ENCODE measurements at places on chromosomes 6 and 20. TPM values are rescaled to one million over a fixed set of nuclear protein-coding genes. Genes with fewer than 3 reads are reported as not detected.

DNA sequence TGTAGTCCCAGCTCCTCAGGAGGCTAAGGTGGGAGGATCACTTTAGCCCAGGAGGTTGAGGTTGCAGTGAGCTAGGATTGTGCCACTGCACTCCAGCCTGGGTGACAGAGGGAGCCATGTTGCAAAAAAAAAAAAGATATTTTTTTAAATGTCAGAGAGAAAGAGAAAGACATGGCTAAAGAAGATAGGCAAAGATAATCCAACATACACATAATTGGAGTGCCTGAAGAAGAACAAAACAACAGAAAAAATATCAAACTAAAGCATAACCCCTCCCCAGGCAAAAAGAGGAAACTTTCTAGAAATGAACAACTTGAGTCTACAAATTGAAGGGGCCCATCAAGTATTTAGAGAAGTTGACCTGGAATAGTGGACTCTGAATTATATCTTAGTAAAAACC lies 14.0 kb upstream of the GRM4 start:
- no peak for DNase-seq

The BPIFA1 gene
- polyA plus RNA-seq, result 6.0 TPM

DNA sequence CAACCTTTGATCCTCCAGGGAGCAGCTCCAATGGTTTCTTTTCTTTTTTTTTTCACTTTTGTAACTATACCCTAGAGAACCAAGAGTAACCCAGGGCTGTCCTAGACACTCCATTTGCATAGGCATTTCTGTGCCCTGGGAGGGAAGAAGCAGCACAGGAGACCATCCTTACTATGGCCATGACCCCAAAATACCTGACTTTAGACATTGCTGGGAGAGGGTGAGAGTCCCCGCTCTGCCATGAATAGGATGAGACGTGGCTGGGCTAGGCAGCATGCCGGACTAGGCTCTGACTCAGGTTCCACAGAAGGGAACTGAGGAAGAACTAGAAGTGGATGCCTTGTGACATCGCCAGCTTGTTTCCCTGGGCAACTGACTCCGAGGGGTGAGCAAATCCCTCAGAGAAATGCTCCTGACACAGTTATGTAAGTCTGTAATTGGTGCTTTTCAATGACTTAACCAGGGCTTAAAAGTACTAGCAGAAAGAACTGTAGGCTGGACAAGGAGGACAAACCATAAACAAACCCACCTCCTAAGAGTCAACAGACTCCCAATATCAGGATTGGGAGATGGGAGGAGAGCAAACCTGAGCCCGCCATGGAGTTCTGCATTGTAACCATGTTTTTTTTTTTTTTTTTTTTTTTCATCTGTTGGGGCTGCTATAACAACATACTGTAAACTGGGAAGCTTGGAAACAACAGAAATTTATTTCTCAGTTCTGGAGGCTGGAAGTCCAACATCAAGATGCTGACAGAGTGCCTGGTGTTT lies 910 bp upstream of the ADTRP start:
- DNase-seq, result no peak

DNA sequence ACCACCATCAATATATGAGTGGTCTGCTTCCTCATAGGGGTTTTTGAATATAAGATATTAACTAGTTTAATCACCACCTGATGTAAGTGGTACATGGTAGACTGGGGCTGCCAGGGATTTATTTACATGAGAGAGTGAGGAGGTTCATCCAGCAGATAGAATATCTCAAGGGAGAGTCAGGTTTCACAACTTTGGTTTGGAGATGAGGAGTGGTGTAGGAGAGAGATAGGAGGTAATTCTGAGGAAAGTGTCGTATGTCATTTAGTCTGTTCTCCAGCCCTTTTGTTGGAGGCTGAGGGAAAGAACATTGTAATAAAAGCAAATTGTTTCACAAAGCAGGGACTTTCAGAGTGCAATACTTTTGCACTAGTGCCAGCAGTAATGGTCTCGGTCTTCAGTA lies 16.8 kb downstream of the L3MBTL3 start:
- DNase-seq, result no peak

DNA sequence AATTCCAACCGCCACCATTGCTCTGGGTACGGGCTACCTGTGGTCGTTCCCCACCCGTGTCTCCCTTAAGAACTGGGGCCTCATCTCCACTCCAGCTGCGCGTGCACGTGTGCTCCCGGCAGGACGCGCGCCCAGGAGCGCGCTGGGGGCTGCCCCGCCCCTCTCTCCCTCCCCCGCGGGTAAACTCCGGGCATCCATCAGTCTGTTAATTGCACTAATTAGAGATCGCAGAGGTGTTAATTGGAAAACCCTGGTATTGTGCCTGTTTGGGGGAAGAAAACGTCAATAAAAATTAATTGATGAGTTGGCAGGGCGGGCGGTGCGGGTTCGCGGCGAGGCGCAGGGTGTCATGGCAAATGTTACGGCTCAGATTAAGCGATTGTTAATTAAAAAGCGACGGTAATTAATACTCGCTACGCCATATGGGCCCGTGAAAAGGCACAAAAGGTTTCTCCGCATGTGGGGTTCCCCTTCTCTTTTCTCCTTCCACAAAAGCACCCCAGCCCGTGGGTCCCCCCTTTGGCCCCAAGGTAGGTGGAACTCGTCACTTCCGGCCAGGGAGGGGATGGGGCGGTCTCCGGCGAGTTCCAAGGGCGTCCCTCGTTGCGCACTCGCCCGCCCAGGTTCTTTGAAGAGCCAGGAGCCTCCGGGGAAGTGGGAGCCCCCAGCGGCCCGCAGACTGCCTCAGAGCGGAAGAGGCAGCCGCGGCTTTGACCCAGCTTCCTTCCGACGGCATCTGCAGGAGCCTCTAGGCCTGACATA lies 14.4 kb downstream of the FOXP4 start:
- DNase-seq, result no peak

DNA sequence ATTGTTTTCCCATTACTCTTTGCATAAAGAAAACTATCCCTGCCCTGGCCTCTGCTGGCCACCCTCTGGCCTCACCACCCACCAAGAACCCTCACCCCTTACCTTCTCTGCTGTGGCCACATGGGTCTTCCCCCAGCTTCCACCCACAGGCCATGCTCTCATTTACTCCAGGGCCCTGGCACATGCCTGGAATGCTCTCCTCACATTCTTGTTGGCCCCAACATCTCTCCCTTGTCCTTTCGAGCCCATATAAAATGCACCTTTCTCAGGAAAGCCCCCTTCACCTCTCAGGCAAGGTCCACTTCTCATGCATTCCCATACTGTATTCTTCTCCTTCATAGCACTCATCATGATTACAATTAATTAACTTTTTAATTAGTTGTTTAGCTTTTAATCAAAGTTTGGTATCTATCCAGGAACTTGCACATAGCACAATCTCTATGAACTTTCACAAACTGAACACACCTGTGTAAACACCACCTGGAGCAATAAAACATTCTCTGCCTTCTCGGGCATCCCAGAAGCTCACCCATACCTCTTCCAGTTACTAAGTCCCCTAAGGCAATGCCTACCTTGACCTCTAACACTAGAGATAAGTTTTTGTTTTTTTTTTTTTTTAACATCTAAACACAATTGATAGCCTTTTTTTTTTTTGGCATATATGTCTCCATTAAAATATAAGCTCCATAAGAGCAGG lies 617.2 kb downstream of the PTPRT start:
- DNase-seq, result no peak

DNA sequence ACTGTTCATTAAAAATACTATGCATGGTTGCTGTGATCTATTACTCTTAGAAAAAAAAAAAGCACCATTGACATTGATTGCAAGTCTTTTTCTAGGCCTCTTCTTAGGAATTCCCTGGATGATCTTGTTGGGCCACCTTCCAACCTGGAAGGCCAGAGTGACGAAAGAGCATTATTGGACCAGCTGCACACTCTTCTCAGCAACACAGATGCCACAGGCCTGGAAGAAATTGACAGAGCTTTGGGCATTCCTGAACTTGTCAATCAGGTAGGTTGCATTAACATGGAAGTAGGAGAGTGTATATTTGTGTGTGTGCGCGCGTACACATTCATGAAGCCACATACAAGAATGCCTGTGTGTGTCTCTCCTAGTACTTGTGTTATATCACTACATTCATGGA lies 140.4 kb downstream of the NCOA3 start:
- no peak for DNase-seq

- DNase-seq, result no peak
These were observed 167.5 kb downstream of the GPX5 start for GRCh38 chr6:28693033-28693750.

The VSX1 gene
- polyA plus RNA-seq, result 0.21 TPM

DNA sequence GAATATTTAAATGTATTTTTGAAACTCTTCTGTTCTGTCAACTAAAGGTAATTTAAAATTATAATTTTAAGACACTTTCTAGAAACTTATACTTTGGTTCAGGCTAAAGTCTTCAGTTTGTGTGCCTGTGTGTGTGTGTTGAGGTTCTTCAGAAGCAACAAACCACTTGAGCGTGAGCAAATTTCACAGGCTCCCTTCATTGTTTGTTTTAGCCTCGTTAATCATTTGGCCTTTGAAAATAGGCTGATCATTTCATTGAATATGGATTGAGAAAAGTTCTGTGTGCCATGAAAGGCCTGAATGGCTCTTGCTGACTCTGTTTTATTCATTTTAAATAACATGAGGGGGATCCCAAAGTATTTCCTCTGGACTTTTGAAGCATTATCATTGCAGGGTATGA lies 420.1 kb downstream of the CDKAL1 start:
- no peak for DNase-seq

- no peak for DNase-seq
These were observed 158.7 kb upstream of the PDE10A start for GRCh38 chr6:165821754-165822153.

GRCh38 chr6:133503336-133503729 lies 262.2 kb downstream of the EYA4 start:
- no peak for DNase-seq

The CNKSR3 gene
- polyA plus RNA-seq, result 8.2 TPM

DNA sequence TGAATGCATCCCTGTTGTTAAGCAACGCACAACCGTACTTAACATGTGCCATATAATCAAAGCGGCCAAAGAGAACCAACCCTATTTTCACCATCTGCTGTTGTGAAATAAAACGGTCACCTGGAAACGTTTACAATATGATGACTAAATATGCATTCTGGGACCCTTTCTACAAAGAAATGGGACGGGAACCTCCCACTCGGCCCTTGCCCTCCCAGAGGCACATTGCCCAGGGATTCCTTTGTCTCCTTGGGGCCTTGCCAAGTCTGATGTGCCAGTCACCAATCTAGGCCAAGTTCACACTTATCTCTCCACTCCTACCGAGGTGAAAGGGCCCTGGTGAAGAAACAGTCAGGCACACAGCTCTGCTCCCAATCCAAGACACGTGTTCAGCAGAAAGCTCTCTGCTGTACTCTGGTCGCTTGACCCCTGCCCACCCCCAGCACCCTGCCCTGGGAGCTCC lies 427.4 kb upstream of the JARID2 start:
- no peak for DNase-seq

DNA sequence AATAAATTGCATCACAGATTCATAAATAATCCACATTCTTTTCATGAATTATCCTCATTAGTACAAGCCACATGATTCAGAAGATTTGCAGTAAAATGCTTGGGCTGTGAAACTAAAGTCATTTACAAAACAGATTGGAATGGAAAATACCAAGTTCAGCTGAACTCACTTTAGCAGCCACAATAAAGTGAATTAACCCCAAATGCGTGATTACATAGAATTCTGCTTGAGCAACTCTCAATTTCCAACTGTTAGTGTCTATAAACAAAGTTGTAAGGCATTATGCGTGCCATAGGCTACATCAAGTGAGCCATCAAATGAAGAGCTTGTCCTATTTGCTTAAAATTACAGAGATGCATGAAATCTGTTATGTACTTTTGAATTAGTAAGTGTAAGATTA lies 60.4 kb upstream of the GFRAL start:
- no peak for DNase-seq

DNA sequence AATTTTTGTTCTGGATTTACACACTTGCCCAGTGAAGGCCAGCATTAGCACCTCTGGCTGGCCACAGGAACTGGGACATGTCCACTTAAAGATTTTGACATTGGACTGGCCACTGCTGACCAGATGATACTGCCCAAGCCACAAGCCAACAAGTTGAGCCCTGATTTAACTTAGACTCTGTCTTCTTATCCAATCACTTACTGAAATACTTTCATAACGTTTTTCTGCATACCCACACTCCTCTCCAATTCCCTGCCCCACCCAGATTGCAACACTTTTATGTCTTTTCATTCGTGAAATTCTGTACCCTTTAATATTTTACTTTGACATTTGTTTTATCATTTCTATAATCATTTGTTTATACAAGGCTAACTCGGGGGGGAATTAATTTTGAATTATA lies 170.3 kb upstream of the TAB2 start:
- DNase-seq, result no peak
